ENCODE measurements at places on chromosomes 1 and 21.

- DNase-seq, result no peak
Observed at GRCh38 chr1:33392206-33392605, 38.7 kb downstream of the PHC2 start.

GRCh38 chr21:38743772-38744529 lies 61.8 kb upstream of the ETS2 start:
- no peak for DNase-seq

- DNase-seq, result no peak
Observed at GRCh38 chr1:8455700-8456307, 137.9 kb downstream of the SLC45A1 start.

- no peak for DNase-seq
Observed at GRCh38 chr1:77133731-77134358, 85.4 kb downstream of the PIGK start.

DNA sequence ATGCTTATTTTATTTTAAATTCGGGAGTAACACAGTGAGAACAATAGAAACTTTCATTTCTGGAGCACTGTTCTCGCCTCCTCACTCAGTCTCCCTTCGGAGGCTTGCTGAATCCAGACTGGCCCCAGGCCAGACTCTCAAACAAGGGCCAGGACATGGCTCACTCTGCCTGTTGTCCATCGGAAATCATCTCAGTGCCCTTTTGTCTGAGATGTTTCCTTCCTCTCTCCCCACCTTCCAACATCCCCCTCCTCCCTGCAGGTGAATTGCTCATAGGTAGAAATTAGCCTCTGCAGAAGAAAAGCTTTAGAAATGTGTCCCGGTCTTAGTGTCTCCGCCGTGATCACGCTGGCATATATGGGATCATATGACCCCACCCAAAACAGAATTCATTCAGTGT lies 55.2 kb downstream of the ERG start:
- no peak for DNase-seq

DNA sequence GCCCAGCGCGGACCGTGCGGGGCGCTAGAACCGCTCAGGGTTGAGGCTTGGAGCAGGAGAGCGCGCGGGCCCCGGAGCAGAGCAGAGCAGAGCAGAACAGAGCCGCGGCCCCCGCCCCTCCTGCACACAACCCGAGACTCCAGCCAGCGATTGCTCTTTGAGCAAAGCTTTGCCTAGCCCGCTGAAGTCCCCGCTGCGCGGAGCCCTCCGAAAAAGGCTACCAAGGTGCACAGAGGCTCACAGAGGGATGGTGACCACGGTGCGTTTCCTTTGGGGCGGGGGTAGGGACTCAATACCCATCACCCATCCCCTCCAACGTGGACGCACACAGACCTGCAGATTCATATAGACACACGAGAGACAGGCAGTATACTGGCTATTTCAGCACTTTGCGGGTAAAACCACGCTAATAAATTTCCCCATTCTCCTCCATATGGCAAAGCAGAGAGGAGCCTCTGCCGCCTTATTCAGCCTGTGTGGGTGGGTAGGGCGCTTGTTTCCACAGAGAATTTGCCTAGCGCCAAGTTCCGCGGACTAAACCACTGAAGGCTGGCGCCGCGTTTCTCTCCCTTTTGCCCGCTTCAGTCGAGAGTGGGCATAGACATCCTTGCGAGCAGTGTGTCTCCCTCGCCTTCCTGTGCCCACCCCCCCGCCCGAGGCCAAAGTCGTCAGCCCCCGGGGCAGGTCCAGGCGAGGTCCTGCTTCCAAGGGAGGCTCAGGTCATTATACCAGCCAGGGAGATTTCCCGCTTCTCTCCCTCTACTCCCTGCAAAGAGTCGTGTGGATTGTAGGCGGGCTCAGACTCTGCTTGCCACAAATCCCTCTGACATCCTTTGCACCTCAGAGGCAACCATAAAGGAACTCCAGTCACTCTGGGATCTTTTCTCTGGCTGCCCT lies 8.5 kb downstream of the HLX start:
- no peak for DNase-seq

DNA sequence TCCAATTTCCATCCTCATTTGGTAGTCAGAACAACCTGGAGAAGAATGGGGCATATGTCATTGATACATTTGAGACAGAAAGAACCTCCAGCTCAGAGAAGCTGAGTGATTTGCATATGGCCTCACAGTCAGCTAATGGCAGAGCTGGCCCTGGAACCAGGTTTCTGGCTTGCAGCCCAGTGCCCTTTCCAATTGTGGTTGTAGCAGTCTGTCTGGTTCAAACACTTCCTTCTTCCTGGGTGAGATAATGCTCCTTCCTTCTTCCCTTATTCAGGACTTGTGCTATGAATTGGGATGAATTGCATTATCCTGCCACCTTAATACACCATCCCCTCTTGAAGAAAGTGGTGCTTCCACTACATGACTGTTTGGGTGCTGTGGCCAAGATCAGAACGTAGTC lies 24.2 kb downstream of the SLC5A9 start:
- DNase-seq, result no peak

DNA sequence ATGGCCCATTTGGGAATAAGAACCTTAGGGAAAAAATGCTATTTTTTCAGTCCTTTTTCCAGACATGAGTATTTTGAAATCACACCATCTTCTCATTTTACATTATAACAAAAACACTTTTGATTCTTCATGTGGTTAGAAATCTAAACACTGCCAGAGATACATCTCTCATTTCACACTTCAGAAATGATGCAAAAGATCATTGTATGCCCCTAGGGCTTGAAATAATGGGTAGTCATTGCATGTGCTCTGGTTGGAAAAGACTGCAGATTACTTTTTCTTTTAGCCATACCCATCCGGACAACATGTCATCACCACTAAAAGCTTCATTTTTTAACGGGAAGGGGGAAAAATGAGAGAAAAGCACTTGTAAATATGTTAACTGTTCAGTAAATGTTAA lies 1152.2 kb upstream of the ADGRL4 start:
- no peak for DNase-seq

GRCh38 chr1:6948416-6948815 lies 163.2 kb downstream of the CAMTA1 start:
- DNase-seq, result no peak

DNA sequence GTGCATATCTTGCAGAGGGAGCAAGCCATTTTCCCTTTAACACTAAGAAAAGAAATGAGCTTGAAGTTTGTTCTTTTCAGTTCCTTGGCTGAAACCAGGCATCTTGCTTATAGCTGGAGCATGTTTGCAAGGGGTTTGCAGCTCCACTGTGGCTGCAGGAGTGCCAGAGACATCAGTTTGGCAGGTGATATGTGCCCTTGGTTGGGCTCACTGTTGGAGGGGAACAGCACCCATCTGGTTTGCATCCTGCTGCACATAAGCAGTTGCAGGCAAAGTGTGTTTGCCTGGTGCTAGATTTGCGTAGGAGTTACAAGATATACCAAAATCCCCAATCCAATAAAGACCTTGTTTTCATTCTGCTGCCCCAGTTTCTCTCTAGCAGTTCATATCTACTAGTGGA lies 47.8 kb upstream of the IKBKE start:
- DNase-seq, result no peak

DNA sequence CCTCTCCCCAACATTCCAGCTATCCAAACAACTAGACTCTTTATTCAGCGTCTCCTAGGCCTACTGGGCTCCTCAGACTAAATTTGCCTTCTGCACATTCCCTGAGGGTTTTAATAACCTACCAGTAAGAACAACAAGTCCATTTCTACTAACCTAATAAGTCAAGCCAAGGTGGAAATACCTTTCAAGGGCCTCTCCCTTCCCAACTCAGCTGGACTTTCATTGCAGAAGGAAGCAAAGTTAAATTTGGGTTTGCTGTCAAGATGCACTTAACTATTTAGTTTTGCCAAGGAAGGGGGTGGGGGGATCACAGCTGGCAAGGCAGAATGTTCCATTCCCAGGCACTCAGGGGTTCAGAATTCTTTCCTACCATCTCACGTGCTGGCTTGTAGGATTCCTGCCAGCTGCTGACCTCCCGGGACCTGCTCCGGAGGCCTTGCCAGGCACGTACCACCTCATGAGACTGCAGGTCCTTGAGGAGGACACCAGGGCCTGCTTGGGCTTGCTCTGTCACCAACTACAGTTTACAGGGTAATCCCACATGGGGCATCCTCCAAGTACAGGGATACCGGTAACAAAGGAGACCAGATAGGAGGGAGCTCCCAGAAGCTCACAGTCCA lies 29.8 kb downstream of the SLC30A1 start:
- DNase-seq, result no peak
